ENCODE measurements at places on chromosomes 3 and 15. TPM values are rescaled to one million over a fixed set of nuclear protein-coding genes. Genes with fewer than 3 reads are reported as not detected.

The GOLGA8N gene
- 35.3 TPM for polyA plus RNA-seq

The TRAT1 gene
- polyA plus RNA-seq: 0.84 TPM

The KY gene
- 2.4 TPM for polyA plus RNA-seq

The GOLGA8J gene
- 6.3 TPM for polyA plus RNA-seq

The UBL7 gene
- 104 TPM for polyA plus RNA-seq

The WDR93 gene
- polyA plus RNA-seq: 31.9 TPM

The KCNMB3 gene
- 7.1 TPM for polyA plus RNA-seq

The CHRNB4 gene
- polyA plus RNA-seq: 13.1 TPM

The MAGEL2 gene
- polyA plus RNA-seq: 5.8 TPM

The FRMD5 gene
- 12.3 TPM for polyA plus RNA-seq

The CSPG5 gene
- polyA plus RNA-seq: 4.9 TPM

The SLTM gene
- polyA plus RNA-seq: 29.7 TPM

The CIP2A gene
- polyA plus RNA-seq: 8.5 TPM

The ISY1 gene
- polyA plus RNA-seq: 20.7 TPM

The PRTG gene
- polyA plus RNA-seq: 14.7 TPM

The ABHD5 gene
- polyA plus RNA-seq: 36.3 TPM

The XCR1 gene
- polyA plus RNA-seq: 0.34 TPM

The LYSMD4 gene
- polyA plus RNA-seq: 13.2 TPM

The PEX5L gene
- 7.3 TPM for polyA plus RNA-seq

The CASR gene
- 0.30 TPM for polyA plus RNA-seq

The MOBP gene
- polyA plus RNA-seq: 19.5 TPM

The ULK3 gene
- 27.0 TPM for polyA plus RNA-seq

The SOX14 gene
- not detected for polyA plus RNA-seq

The PAQR5 gene
- polyA plus RNA-seq: 4.5 TPM

The PSTPIP1 gene
- 7.9 TPM for polyA plus RNA-seq

The BCL2A1 gene
- 2.3 TPM for polyA plus RNA-seq

The ZBTB47 gene
- polyA plus RNA-seq: 18.1 TPM

The TUSC7 gene
- polyA plus RNA-seq: 24.0 TPM

The AP3B2 gene
- 22.9 TPM for polyA plus RNA-seq

The PLSCR5 gene
- not detected for polyA plus RNA-seq

The IGF2BP2 gene
- polyA plus RNA-seq: 18.9 TPM

The SAMMSON gene
- 3.3 TPM for polyA plus RNA-seq

The TRIM71 gene
- 9.9 TPM for polyA plus RNA-seq

The ADAMTS9 gene
- 5.9 TPM for polyA plus RNA-seq

The DISP2 gene
- polyA plus RNA-seq: 3.0 TPM

The GP9 gene
- polyA plus RNA-seq: 2.1 TPM

The GPR27 gene
- polyA plus RNA-seq: 11.3 TPM

The PPIP5K1 gene
- 44.9 TPM for polyA plus RNA-seq

The GOLGA8G gene
- 28.8 TPM for polyA plus RNA-seq

The IL20RB gene
- 12.5 TPM for polyA plus RNA-seq

The GPR176 gene
- polyA plus RNA-seq: 23.1 TPM

The DUOXA2 gene
- 0.36 TPM for polyA plus RNA-seq

The SNX22 gene
- polyA plus RNA-seq: 1.9 TPM

The ASB14 gene
- not detected for polyA plus RNA-seq

The TTLL13 gene
- polyA plus RNA-seq: 30.3 TPM

The MYO5C gene
- polyA plus RNA-seq: 9.3 TPM

The SLC15A2 gene
- 11.8 TPM for polyA plus RNA-seq

The GNAT1 gene
- polyA plus RNA-seq: 2.3 TPM

Data from testis (tissue), 5 donors.